Erythroblast (primary cell): ENCODE measurements at places on chromosomes 11 and 22.

- no peak for DNase-seq
Observed at GRCh38 chr22:46996595-46997310, 234.3 kb downstream of the TBC1D22A start.

- DNase-seq: peak; percentile 84
Observed at GRCh38 chr11:73055655-73056354, 86.3 kb downstream of the FCHSD2 start.

GRCh38 chr11:47967577-47968525 is 12.5 kb upstream of the PTPRJ start:
- DNase-seq: no peak

DNA sequence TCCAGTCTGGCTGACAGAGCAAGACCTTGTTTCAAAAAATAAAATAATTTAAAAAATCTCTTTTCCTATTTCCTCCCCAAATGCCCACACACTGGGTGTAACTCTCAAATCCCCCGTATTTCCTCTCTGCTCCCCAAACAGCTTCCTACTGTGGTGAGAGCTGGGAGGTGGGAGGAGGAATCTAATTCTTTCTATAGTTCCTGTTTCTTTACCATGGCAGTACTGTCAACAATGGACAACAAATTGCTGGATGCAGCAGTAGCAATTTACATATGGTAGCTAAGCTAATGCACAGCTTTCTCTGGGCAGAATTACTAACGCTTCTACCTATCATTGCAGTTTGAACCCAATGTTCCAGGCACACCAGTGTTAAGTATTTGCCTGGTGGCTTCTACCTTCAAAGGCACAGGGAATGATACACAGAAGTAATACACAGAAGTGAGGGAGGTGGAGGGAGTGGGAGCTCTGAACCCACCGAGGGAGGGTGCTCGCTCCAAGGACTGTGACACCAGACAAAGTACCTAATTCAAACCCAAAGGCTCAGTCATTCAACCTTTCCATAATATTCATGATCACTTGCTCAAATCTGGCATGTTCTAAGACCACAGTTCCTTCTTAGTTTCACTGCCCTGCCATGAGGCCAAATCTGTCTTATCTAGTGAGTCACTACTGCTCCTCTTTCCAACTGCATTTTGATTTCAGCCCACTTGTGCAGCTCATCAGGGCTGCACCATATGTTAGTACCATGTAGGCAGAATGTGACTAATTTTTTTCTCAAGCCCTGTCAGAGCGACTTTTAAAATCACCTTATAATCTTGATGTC is 37.9 kb downstream of the CELF1 start:
- DNase-seq: peak; percentile 52

- no peak for DNase-seq
Observed at GRCh38 chr11:84019571-84020194, 733.5 kb upstream of the CCDC90B start.
